ENCODE measurements at places on chromosomes 2 and 18.
A peak's percentile ranks its signal among the peaks of the same experiment; 100 is the strongest.

GRCh38 chr2:55721596-55722215 is 28.1 kb upstream of the PNPT1 start:
- DNase-seq, result no peak

DNA sequence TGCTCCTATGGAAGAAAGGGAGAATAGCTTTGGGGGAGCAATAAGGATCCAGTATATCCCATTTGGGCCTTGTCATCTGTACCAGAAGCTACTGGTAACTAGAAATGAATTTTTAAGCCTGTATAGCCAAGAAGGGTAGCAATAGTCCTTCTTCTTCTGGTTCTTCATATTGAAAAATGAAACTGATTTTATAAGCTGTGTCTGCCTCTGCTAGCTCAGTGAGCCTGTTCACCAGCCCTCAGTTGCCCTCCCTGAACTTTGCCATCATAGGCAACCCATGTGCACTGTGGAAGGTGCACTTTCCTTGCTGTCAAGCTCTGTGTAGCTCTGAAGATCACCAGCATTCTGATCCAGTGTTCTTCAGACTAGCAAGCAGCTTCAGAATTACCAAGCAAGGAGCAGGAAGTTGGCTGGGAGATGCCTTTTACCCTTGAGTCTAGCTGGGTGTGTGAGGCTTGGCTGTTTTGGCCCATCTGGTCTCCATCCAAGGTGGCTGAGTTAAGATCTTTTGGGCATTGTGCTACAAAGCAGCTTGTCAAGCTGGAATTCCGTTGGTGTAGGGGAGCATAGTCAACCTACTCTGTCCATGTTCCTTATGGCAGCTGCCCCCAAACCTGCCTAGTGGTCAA is 55.8 kb upstream of the MGAT5 start:
- DNase-seq, result no peak

DNA sequence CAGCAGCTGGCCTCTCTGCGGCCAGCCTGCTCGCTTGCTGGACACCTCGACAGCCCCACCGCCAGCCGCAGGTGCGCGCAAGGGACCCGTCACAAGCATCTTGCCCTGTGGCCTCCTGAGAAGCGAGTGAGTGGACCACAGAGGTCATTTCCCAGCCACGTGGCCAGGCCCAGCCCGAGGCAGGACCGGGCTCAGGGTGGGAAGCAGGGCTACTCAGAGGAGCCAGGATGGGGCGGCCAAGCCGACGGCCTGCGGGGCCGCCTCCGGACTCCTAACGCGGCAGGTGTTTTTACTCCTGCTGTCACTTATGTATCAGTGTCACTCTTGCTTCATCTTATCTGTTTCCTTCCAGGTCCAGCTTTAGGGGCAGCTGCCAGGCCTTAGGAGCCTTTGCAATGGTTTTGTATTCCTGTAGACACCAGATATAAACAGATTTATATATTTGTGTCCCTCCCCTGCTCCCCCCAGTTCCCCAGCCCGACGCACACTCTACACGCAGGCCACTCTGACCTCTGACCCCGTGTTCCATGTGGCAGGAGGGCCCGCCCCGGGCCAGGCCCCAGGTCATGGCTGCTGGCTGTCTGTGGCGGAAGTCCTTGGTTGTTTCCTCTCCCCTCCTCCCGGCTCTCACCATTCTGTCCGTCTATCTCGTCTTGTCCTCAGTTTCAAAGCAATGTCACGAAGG is 236.4 kb downstream of the ATAD2B start:
- DNase-seq, result no peak

- DNase-seq, result no peak
Measured at GRCh38 chr2:74740741-74741431, 86.8 kb downstream of the SEMA4F start.

DNA sequence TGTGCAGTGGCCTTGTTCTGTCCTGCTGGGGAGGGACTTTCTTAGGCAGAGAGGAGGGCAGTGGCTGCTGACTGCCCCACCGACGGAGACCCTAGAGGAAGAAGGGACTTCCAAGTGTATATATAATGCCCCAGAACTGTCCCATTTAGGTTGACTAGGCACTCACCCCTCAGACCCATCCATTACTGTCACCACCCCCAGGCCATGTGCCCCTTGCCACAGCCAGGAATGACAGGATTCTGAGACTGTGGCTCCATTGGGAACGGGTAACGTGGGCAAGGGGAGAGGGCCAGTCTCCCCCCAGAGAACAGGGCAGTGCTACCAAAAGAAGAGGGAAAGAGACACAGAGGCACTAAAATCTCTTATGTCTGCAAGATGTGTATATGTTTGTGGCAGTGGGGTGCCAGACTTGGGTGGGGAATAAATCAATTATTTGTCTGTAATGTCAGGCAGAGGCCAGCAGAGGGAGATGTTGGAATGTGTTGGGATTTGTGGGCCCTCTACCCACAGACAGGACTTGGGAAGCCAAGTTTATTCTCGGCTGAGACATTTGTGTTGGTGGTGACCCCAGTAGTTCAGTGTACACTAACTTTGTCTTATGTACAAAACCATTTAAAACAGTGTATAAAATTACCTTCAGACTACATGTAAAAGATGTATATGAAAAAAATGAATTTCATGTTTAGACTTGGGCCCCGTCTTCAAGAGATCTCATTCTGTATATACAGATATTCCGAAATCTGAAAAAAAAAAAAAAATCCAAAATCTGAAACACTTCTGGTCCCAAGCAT is 24.0 kb upstream of the TMEM37 start:
- peak; percentile 2 for DNase-seq

DNA sequence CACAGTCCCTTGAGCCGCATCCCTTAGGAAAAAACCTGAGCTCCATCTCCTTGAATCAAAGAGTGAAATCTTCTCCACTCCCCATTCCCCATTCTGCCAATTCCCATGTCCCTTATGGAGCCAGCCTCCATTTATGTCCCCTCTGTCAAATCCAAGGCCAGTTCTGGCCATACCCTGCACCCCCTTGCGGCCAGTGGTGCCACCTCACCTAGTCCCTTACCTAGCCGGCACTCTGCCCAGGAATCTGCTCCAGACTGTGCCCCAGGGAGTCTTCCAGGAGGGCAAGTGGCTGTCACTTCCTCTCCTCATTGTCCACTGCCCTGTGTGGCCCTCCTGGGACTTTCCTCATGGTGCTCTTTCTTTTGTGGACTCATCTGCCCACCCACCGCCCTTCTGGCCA is 195.4 kb upstream of the RMP24 start:
- no peak for DNase-seq

DNA sequence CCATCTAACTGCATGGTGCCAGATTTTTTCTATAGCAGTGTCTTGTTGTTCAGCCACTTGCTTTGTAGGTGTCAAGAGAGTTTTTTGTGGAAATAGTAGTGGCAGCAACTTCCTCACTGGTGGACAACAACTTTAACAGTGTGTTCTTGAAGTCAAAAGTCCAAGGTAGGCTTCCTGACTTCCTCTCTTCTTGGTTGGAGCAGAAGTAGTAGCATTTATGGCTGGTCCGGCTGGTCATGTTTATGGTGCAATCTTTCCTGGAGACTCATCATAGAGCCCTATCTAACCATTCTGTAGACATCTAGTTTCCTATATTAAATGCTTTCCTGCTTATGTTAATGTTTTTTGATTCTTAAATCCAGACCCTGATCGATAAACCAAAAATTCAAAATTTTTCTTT is 11.7 kb downstream of the GPR75 start:
- no peak for DNase-seq

- DNase-seq, result no peak
Measured at GRCh38 chr2:38293152-38293865, 83.8 kb downstream of the ATL2 start.

- no peak for DNase-seq
Measured at GRCh38 chr2:180254872-180255271, 247.8 kb upstream of the CWC22 start.

GRCh38 chr18:79393635-79394533 is 1.8 kb upstream of the NFATC1 start:
- DNase-seq, result peak; percentile 54

- no peak for DNase-seq
Measured at GRCh38 chr2:150517951-150518680, 30.6 kb upstream of the RND3 start.

GRCh38 chr2:189486237-189486770 is 45.0 kb downstream of the WDR75 start:
- no peak for DNase-seq

- no peak for DNase-seq
Measured at GRCh38 chr2:2871480-2872308, 505.9 kb downstream of the EIPR1 start.

DNA sequence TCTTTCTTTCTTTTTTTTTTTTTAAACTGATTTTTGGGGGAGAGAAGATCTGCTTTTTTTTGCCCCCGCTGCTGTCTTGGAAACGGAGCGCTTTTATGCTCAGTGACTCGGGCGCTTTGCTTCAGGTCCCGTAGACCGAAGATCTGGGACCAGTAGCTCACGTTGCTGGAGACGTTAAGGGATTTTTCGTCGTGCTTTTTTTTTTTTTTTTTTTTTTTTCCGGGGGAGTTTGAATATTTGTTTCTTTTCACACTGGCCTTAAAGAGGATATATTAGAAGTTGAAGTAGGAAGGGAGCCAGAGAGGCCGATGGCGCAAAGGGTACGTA is 587 bp downstream of the MEIS1 start:
- DNase-seq, result no peak

DNA sequence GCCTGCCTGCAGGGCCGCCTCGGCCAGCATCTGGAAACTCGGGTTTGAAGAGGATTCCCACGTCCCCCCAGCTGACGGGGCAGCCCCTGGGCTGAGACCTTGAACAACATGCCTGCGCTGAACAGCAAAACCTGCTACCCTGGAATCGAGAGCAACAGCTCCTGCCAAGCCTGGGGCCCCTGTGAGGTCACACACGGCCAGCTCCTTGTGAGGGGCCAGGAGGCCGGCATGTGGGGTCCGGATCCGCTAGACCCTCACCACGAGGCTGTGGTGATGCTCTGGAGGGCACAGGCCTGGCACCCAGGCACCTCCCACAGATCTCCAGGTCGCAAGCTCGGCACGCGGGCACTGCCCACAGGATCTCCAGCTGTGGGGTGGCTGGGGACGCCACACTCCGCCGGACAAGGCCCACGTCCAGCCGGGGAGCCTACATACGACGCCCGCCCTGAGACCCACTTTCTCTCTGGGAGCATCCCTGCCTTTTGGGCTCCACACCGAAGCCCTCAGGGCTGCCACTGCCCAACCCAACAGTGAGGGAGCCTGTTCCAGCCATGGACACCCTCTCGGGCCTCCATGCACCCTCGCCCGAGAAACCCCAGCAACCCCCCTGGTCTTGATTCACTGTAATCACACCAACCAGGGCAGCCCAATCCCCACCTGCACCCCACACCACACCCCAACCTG is 34.1 kb downstream of the SLC66A2 start:
- DNase-seq, result no peak

GRCh38 chr18:1571206-1571605 is 666.5 kb downstream of the ADCYAP1 start:
- no peak for DNase-seq

DNA sequence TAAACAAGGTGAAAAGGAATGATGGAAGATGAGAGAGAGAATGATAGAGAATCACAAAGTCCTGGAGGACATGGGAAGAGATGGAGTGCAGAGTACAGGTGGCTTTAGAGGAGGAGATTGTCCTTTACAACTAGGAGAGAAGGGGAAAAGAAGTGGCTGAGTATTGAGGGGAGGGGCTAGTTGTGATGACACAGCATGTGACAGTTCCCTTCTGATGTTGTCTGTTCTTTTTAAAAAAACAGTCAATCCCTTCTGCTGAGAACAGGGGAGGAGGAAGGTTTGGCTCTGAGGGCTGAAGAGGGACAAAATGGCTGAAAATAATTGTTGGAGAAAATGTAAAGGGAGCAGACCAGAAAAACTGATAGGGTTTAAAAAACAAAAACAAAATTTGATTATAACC is 44.0 kb downstream of the STEAP3 start:
- no peak for DNase-seq

- DNase-seq, result no peak
Measured at GRCh38 chr2:28345619-28346018, 47.0 kb upstream of the FOSL2 start.

- DNase-seq, result no peak
Measured at GRCh38 chr2:24971286-24971535, 544 bp downstream of the DNAJC27 start.

DNA sequence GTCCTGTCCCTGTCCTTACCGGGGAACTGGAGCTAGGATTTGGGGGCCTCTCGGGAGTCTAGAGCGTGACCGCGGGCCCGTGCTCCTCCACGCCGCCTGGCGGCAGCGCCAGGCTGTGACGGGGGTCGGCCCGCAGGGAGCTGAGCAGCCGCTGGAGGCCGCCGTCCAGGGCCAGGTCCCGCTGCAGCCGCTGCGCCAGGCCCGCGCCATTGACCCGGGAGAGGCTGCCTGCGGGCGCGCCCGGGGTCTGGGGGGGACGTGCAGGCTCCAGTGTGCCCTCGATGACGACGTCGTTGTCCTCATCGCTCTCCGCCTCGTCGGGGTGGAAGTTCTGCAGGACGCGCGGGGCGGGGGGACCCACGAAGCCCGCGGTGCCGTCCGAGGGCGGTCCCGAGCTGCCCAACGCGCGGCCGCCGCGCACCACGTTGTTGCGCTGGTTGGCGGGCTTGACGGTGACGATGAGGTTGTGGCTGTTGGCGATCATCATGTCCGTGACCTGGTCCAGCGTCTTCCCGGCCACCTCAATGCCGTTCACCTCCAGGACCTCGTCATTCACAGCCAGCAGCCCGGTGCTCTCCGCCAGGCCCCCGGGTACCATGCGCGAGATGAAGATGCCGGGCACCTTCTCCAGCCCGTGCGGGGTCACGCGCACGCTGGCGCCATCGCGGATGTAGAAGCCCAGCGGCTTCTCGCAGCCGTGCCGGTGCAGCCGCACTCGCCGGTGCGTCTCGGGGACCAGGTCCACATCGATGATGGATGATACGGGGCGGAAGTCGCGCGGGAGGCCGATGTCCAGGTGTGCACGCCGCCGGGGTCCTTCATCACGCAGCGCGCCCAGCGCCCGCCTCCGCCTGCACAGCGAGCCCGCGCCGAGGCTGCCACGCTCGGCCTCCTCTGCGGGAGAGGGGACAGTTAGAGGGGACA is 50.9 kb downstream of the ADNP2 start:
- DNase-seq, result peak; percentile 24

- DNase-seq, result no peak
Measured at GRCh38 chr2:216857131-216857550, 2.7 kb downstream of the TNP1 start.

GRCh38 chr2:44186810-44187209 is 18.1 kb downstream of the PPM1B start:
- no peak for DNase-seq

GRCh38 chr18:46481048-46481846 is 175.8 kb downstream of the LOXHD1 start:
- DNase-seq, result peak; percentile 24

DNA sequence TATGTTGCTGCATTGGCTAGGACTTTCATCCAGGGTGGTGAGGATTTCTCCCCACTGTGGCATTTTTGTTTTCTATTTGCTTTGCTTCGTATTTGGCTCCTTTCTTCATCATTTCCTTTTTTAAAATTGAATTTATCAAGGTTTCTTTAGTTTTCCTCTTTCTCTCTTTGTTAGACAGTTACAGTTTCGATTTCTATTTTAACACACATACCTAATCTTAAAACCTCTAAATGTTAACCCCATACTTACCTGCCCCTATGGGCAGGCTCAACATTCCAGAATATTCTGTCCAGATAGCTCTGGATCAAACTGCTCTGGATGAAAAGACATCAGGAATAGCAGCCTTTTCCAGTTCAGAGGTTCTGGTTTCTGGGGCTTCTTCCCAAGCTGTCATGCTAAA is 49.2 kb downstream of the DIPK1C start:
- no peak for DNase-seq

Measured in central memory CD4-positive, alpha-beta T cell (primary cell).